Stimulated activated CD4-positive, alpha-beta T cell treated with anti-CD3 and anti-CD28 coated beads, TNF-alpha, amount 100 ng/mL, for 24 hours (primary cell): ENCODE measurements at places on chromosomes 6 and 20.

DNA sequence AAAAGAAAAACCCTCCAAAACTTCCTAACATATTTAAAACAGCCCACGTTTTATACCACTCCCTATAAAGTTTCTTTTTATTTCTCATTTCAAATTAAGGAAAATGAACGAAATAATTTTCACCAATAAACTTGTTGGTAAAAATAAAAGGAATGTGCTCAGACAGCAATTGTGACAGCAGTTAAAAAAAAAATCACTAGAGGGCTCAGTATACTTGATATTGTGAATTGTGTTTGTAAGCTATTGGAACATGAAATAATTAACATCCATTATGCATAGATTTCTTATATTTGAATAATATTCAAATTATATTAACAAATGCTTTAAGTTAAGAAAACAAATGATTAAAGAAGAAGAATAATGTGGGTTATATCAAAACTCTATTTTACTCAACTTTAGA is 105.5 kb downstream of the ASCC3 start:
- DNase-seq = no peak

- no peak for DNase-seq
Measured at GRCh38 chr6:123788319-123788718, 15.3 kb upstream of the NKAIN2 start.

DNA sequence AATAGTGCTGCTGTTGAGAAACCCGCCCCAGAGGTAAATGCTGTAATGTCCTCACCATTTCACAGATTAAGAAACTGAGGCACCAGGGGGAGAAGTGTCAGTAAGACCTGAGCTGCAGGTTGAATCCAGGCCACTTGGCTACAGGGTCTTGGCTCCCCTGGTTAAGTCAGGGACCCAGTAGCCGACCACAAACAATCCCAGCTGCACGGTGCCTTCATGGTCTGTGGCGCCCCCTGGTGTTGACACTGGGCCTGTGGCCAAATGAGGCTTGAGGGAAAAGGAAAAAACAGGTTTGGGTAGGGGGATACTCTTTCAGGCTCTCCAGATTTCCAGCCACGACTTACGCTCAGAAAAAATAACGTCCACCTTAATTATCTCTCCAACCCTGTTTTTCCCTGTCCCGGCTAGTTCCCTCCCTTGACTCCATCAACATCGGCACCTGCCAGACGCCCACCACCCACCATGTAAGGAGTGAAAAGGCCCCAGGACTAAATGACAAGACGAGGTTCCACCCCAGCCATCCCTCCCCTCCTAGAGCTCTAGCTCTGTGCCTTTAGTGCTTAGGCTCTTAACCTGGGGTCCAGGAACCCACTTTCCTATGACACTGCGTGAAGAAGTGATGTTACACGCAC is 47.7 kb upstream of the POLR1H start:
- DNase-seq = no peak

DNA sequence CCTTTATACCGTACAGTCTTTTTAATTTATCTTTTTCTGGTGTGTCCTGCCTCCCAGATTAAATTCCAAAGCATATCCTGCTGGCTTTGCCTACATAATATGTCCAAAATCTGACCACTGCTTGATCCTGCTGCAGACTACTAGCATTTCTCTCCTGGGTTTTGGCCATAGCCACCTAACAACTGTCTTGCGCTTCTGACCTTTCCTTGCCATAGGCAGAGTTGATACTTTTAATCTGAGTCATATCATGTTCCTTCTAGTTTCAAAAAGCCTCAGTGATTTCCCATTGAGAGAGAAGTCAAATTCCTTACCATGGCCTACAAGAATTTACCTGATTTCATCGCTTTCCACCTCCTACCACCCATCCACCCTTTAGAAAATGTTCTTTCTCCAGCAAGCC is 104.8 kb downstream of the BCKDHB start:
- no peak for DNase-seq

DNA sequence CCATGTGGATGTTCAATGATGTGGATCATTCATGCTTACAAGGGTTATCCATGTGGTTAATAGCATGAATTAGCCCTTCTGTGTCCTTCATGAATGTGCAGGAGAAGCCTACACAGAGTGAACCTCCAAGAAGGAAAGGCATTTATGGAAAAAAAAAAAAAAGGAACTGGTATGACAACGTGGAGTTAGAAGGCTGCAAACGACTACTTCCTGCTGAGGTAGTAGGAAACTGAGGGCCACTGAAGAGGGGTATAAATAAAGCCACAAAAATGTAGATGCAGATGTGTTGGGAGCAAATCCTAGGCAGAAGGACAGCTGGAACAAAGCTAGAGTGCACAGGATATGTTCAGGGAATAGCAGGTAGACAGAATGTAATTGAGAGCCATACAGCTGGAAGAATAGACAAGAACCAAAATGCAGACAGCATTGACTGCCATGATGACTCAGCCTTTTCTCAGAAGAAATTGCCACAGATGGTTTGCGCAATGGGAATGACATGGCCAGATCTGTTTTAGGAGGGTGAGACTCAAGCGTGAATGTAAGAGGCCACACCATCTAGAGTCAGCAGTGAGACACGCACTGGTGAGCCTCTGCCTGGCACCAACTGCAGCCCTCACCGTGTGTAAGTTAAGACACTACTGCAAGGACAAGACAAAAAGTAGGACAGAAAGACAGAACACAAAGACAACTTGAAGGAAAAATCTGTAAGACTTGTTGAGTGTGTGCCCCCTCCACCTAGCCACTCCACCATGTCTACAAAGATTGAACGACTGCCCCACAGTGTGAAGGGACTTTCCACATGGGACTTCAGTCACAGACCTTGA is 79.8 kb downstream of the KIF13A start:
- no peak for DNase-seq

DNA sequence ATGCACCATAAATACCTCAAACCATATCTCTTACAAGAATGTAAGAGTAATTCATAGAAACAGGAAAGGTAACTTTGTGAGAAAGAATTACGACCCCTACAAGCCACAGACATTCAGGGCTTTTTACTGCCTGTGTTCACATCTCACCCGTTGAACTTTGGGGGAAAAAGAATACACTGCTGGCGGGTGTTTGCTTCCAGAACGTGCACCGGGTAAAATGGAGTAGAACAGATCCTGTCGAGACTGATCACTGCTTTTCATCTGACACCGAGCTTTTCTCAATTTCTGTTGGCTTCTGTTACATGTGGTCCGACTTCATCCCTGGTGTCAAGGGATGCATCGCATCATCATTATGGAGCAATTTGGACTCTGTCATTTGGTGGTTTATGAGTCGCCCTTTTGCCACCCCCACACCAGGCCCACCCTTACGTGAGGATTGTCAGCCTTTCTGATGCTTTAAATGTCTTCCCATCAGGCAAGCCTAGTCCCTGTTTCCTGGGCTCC is 219.2 kb upstream of the ZFP64 start:
- DNase-seq = no peak

DNA sequence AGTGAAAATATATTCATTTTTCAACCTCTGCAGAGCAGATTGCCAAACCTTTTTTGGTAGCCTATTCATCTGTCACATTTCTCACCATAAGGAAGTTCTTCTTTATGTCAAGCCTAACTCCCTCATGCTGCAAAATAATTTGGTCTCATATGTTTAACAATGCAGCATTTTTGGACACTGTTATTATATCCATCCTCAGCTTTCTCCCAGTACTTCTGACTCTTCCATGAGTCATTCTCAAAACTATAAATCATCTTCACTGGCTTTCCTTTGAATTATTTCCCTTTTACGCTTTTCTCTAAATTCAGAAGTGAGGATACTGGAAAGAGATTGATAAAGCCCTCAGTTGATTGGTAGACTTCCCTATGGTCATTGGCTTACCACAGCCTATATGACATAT is 192.2 kb downstream of the TPBG start:
- DNase-seq = no peak

GRCh38 chr20:13778827-13779226 is 5.9 kb downstream of the ESF1 start:
- DNase-seq = no peak

- no peak for DNase-seq
Measured at GRCh38 chr6:126672649-126673048, 332.7 kb downstream of the CENPW start.

DNA sequence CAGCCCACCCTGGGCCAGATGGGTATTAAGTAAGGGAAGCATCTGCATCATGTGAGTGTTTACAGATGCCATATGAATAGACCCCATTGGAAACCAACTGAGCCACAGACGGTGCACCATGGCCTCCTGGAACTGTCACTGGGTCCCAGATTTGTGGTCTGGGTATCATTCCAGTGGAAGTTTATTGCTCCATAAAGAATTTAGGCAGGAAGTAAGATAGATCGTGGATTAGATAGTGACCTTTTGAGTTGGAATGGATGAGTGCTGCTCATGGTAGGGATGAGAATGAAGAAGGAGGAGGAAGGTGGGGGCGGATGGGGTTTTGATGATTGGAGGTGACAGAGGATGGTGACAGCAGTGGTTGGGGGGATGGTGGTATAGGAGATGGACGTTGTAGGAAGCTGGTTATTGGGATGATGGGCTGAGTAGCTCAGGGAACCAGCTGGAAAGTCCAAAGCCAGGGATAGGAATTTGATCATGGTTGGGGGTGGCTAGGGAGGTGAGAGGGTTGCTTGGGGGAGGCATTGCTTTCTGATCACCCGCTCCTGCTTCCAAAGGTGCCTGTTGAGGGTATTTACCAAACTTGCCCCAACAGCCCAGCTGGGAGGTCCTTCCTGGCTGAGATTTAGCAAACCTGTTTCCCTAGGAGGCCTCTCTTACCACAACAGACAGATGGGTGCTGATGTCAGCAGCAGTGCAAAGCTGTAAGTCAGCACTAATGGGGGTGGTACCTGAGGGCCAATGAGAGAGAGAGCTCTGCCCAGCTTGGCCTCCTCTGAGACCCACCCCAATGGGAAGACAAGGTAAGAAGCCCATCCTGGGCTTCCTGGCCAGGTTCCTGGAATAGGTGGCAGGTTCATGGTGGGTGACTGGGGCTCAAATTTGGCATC is 78.0 kb downstream of the VEGFA start:
- no peak for DNase-seq

DNA sequence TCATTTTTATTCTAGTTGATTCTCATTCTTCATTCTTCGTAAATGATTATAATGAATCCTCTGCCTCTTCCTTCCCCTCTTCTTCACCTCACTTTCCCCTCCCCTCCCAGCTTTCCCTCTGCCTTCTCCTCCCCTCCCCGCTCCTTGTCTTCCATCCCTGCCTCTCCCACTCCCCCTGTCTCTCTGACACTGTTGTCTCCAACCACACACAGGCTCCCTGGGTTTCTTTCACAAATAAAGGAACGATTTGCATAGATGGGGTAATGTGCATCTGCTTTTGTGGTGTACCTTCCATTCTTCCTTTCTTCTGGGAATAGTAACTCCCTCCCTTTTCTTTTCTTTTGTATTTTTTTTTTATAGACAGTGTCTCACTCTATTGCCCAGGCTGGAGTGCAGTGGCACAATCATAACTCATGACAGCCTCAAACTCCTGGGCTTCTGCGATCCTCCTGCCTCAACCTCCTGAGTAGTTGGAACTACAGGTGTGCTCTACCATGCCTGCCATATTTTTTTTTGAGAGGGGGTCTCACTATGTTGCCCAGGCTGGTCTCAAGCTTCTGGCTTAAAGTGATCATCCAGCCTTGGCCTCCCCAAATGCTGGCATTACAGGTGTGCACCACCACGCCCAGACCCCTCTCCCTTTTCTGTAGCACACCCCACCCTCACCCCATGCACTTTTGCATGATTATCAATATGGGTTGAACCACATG is 318.6 kb downstream of the PRKN start:
- no peak for DNase-seq

DNA sequence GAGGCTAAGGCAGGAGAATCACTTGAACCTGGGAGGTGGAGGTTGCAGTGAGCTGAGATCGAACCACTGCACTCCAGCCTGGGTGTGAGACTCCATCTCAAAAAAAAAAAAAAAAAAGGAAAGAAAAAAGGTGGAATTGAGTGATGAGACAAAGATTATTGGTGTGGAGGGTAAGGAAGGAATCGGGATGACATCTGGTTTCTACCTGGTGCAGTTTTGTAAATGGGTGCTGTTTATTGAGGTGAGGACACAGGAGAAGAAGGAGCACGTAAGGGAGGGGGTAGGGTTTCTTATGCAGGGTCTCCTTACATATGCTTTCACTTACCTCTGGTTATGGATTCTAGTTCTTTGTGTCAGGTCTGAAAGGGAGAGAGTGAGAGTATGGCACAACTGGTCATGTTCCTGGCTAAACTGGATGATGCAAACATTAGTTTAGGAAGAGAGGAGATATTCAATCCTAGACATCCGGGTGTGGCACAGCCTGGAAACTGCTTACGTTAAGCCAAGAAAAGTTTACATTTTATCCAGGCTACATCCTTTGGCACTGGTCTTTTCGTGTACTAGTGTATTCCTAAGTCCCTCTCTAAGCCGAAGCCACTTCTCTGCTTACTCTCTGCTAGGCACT is 5.4 kb downstream of the RALY start:
- no peak for DNase-seq
